BE2C (cell line): ENCODE measurements at places on chromosomes 1 and 21.

DNA sequence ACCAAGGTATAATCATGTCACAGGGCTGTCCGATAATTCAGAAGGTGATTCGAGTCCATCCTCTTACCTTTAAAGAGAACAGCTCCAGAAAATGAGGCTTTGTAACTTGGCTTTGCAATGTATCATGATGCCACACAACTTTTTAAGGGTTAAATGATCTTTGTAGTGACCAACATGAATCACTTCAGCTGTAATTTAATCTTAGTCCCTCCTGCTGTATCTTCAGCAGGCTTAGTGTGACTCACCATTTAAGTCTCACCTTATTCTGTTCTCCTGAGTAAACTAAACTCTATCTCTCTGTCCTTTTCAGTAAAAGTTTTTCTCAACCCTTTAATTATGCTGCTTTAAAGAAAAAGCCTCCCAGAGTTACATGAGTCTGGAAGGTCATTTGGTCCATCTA, 1.9 kb upstream of the HIVEP3 start:
- DNase-seq, result no peak

DNA sequence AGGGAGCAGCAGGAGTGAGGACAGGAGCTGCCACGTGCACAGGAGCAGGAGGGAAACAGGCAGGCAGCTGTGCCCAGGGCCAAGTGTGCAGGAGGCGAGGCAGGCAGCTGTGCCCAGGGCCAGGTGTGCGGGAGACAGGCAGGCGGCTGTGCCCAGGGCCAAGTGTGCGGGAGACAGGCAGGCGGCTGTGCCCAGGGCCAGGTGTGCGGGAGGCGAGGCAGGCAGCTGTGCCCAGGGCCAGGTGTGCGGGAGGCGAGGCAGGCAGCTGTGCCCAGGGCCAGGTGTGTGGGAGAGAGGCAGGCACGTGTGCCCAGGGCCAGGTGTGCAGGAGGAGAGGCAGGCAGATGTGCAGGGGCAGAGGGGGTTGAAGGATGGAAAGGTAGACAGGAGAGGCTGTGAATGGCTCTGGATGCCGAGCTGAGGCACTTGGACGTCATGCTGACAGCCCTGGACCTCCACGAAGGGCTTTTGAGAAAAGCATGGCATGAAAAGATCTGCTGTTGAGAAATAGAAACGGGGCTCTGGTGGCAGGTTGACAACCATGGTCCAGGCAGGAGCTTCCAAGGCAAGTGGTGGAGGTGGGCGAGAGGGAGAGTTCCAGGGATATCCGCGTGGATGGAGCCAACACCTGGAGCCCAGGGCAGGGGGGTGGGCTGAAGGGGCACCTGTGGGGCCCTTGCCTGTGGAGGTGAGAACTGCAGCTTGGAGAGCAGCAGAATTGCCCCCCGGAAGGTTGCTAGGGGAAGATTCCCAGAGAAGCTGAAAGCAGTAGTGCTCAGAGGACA, 19.1 kb upstream of the NPHP4 start:
- DNase-seq, result no peak

- no peak for DNase-seq
Measured at GRCh38 chr1:84877592-84877991, 15.4 kb downstream of the LPAR3 start.

GRCh38 chr1:2248127-2248826, 20.2 kb downstream of the SKI start:
- no peak for DNase-seq

- DNase-seq, result no peak
Measured at GRCh38 chr21:33290441-33290840, 24.3 kb downstream of the IL10RB start.

DNA sequence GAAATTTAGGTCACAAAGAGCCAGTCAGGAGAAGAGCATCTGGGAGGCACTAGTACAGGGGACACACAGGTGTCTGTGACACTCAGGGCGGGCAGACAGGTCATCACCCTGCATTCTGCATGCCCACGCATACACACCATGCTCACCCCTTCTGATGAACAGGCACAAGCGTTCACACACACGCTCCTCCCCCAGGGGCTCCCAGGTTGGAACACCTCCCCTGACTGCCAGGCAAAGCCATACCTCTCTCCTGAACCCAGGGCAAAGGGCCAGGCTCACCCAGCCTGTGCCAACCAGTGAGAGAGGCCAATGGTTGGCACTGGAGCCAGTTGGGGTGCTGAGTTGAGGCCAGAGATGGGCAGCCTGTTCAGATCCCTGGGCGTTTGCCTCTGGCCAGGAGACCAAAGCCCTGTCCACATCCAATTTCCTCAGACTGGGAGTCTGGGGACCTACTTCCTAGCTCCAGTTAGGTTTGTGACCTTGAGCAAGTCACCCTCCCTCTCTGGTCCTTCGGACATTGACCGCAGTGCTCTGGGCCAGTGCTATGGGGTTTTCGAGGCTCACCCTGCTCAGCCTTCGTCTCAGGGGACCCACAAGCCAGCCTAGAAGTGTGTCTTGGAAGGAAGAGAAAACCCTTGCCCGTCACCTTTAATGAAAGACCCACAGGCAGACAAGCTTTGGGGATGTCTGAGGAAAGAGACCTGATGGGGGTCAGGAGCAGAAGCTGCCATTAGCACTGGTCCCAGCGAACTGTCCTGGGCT, 5.8 kb upstream of the LAD1 start:
- DNase-seq, result no peak
